ENCODE measurements at places on chromosomes 7 and 10.

- DNase-seq: peak; percentile 23
Observed at GRCh38 chr7:144670218-144670617, 165.6 kb downstream of the TPK1 start.

DNA sequence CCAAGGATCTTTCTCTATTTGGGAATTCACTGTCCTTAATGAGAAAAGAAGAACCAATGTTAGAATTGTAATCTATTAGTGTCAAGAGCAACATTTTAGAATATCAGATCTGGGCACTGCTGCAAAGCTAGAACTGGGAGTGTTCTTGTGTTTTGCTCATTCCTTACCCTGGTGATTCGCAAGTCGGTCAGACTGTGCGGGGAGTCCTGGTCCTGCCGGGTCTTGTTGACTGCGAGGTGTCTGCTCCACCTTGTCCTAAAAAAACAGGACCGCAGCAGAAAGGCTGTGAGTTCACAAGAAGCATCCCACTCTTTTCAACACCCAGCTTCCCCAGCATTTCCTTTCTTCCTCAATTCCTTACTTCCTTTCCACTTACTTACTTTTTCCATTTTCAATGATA is 79.0 kb downstream of the GRB10 start:
- no peak for DNase-seq

- DNase-seq: peak; percentile 35
Observed at GRCh38 chr7:119964788-119965542, 308.0 kb upstream of the KCND2 start.

GRCh38 chr7:43749383-43749940 is 9.0 kb upstream of the BLVRA start:
- no peak for DNase-seq

- no peak for DNase-seq
Observed at GRCh38 chr10:27688991-27689390, 56.6 kb downstream of the MKX start.

- no peak for DNase-seq
Observed at GRCh38 chr7:2087744-2088143, 145.0 kb downstream of the MAD1L1 start.

- no peak for DNase-seq
Observed at GRCh38 chr10:10462151-10462941, 555.3 kb upstream of the CELF2 start.

- no peak for DNase-seq
Observed at GRCh38 chr7:35768346-35768745, 32.5 kb upstream of the SEPTIN7 start.

GRCh38 chr10:60644436-60645130 is 133.7 kb upstream of the CDK1 start:
- DNase-seq: no peak

GRCh38 chr7:30543813-30544525 is 39.3 kb upstream of the GGCT start:
- no peak for DNase-seq

- DNase-seq: no peak
Observed at GRCh38 chr10:88980800-88981199, 9.8 kb upstream of the FAS start.

DNA sequence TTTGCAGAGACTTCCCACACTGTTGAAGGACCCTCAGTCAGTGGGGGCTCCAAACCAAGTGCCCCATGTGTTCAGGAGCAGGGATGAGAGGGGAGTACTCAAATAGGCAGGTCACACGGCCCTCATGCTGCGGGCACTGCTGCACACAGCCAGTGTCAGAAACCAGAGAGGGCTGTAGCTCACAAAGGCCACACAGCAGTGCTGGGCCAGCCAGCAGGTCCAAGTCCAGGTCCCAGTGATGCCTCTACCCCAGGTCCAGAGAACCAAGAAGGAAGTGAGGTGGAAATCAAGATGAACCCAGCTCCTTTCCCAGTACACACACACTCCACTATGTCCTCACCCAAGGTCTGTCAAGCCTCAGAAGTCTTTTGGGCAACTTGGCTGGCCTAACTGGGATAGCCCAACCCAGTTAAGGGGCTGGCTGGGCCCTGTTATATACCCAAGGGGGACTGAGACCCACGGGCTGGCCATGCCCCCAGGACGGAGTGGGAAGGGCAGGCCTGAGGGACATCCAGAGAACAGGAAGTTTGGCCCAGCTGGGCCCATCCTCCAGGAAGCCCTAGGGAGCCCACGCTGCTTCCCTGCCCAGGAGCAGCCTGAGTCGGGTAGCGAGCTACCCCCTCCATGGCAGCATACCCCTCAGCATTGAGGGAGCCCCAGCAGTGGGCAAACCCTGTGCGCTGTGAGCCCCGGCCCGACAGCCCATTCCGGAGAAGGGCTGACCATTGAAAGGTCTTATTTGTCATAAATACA is 24.3 kb downstream of the GRID1 start:
- no peak for DNase-seq

DNA sequence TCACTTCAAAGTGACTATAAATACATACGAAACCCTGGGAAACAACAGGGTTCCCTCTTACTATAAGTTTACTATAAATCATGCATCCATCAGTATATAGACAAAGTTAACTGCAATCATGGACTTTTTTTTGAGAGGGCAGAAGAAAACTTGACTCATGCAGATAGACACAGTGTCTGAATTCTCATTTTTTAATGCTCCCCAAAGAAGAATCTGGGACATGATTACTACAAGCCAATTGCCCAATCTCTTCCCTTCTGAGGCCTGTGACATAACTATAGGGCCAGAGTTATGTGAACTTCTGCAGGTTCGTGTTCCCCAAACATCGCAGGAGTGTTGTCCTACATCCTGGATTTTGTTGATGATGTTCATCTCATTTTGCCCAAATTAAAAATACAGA is 376.5 kb downstream of the KCNMA1 start:
- no peak for DNase-seq

GRCh38 chr10:75544386-75544785 is 113.0 kb downstream of the LRMDA start:
- DNase-seq: peak; percentile 10

GRCh38 chr7:10708447-10708846 is 265.2 kb upstream of the PHF14 start:
- DNase-seq: no peak

DNA sequence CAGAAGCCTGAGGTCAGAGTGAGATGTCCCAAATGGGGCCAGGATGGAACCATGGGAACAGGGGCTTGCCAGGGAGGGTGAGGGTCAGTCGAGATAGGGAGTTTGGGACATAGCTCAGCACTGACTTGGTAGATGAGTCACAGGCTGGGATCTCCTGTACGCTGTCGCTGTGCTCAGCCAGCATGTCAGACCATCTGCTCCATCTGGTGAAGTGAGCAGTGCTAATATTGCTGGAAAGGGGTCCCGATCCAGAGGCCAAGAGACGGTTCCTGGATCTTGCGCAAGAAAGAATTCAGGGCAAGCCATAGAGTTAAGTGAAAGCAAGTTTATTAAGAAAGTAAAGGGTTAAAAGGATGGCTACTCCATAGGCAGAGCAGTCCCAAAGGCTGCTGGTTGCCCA is 505.6 kb downstream of the GALNT17 start:
- peak; percentile 38 for DNase-seq

- DNase-seq: no peak
Observed at GRCh38 chr7:50648076-50648475, 82.9 kb upstream of the DDC start.

DNA sequence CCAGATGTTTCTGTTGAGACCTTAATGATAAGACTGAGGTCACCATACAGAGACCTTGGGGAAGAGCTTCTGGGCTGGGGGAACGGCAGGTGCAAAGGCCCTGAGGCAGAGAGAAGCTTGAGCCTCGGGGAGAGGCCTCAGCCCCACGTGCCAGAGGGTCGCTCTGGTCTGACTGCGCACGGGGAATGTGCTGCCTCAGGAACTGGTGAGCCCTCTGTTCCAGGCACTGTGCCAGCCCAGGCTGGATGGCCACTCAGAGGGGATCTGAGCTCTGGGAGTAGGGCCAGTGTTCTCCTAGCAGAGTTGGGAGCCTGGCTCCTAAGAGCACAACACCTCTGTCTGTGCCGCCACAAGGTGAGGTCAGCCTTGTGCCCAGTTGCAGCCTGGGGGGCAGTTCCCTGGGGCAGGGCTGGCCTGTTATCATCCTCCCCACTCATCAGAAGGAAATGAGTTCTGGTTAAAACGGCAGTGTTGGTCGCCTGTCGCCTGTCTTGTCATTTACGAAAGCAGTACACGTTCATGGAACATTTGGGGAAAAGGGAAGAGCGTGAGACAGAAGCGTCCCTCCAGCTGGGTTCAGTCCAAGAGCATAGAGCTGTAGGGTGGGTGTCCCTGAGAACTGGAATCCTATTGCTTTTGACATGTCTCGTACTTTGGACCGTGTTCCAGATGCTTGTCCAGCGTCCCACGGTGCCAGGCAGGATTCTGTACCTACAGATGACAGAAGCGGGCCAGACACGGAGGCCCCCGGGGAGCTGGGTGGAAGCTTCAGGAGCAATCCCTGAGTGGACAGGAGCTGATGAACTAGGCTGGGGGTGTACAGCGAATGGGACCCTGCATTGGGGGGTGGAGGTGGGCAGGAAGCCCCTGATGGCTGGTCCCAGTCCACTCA is 4.3 kb downstream of the TTYH3 start:
- DNase-seq: no peak

- DNase-seq: peak; percentile 29
Observed at GRCh38 chr7:76352193-76352592, 6.6 kb downstream of the YWHAG start.

DNA sequence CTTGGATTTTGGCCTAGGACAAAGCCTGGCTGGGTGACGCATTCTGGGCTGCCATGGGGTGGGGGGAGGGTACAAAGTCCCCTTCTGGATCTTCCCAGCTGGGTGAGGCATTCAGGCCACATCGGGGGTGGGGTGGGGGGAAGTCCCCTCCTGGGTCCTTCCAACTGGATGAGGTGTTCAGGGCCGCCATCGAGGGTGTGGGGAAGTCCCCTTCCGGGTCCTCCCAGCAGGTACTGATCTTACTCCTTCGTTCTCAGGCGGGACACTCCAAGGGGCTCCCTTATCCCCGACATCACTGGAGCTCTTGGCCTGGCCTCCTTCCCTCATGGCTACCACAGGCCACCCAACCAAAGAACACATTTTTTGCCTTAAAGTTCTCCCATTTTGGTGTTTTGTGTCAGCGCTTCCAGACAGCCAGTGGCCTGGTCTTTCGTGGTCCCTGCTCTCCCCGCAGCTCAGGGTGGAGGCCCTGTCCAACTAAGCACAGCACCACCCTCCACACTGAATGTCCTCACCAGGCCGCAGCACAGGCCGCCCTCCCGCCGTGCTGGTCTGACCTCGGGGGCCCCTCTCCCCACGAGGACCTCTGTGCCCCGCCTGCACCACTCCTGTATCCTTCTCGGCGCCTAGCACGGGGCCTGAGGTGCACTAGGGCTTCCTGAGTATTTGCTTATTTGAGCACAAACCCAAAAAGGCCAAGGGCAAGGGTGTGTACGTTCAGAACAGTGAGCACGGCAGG is 38.5 kb downstream of the EN2 start:
- no peak for DNase-seq

DNA sequence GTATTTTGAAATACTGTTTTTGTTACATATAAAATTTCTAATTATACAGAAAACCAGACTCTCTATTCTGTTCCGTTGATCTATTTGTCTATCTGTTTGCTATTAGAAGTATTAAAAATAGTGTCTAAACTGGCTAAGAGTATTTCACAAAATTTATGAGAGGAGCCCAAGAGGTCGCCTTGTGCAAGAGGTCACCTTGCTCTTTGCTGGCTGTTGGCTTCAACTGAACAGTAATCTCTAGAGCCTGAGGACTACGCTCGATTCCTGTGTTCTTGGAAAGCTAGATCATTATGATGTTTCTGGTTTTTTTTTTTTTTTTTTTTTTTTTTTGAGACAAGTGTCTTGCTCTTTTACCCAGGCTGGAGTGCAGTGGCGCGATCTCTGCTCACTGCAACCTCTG is 428.6 kb downstream of the LRMDA start:
- no peak for DNase-seq

DNA sequence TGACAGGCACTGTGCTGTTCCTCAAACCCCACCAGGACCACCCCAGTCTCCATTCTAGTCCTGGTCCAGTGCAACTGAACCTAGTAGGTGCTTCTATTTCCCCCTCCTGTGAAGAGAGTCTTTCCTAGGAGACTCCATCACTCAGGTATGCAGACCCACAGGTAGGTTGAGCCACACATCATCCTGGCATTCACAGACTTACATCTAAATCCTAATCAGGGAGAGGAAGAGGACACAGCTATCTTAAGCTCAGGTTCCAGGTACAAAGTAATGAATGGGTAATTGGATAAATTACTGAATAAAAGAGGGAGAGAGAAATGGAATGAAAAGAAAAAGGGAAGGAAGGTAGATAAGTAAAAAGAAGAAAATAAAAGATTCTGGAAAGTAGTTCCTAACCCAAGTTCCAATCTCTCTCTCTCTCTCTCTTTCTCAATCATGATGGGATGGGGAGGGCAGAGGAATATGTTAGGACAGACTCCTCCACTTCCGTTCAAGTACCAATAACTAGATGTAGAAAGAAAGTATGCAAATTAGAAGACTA is 139.8 kb upstream of the NAMPT start:
- DNase-seq: no peak

GRCh38 chr10:91591797-91592174 is 41.1 kb downstream of the PPP1R3C start:
- DNase-seq: no peak

GRCh38 chr10:68987611-68988010 is 992 bp upstream of the KIFBP start:
- no peak for DNase-seq

Measured in iris pigment epithelial cell (primary cell).